ENCODE measurements at places on chromosomes 4 and X. TPM values are rescaled to one million over a fixed set of nuclear protein-coding genes. Genes with fewer than 3 reads are reported as not detected.

GRCh38 chrX:77275392-77275791 is 171.8 kb upstream of the FGF16 start:
- H3K4me3 ChIP-seq = no peak overlapping the region
- DNase-seq = no peak
- no peaks in the 10 kb centered on the region for H3K36me3 ChIP-seq
- no peak overlapping the region for H3K27ac ChIP-seq
- H3K4me1 ChIP-seq = no peaks in the 10 kb centered on the region

The MAB21L2 gene
- not detected for total RNA-seq

The PRDX4 gene
- total RNA-seq = 61.4 TPM

The SPATA4 gene
- not detected for total RNA-seq

GRCh38 chrX:130055103-130055502 is 55.2 kb downstream of the ELF4 start:
- peaks cover 10% of the 10 kb centered on the region for H3K36me3 ChIP-seq
- H3K27me3 ChIP-seq = no peaks in the 10 kb centered on the region
- DNase-seq = no peak
- H3K4me1 ChIP-seq = no peaks in the 10 kb centered on the region
- H3K27ac ChIP-seq = no peak overlapping the region

DNA sequence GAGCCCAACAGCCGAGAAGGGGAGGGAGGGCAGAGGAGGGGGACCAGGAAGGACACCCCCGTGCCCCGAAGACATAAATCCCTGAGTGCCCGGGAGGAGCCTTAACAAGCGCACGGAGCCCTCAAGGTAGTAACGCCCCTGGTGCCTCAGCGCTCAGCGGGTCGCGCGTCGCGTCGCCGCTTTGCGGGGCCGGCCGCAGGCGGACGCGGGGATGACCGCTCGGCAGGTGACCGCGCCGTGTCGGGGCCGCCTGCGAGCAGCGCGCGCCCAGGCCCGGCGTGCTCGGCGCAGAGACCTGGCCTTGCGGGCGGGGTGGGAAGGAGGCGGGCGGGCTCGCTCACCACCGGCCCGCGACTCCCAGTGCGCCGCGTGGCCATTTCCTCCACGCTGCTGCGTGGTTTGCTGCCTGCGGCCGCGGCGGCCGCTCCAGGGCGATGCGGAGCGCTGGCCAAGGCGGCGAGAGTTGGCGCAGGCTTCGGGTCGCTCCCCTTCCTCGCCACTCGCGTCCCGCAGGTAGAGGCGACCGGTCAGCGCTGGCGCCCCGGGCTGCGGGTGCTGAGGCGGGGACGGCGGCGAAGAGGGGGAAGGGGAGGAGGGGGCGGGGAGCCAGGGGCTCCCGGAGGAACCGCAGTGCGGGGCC is 632 bp downstream of the CCSER1 start:
- H3K27ac ChIP-seq = no peak overlapping the region
- H3K4me3 ChIP-seq = no peak overlapping the region
- no peaks in the 10 kb centered on the region for H3K4me1 ChIP-seq
- H3K36me3 ChIP-seq = no peaks in the 10 kb centered on the region

GRCh38 chrX:50705042-50705441 is 109.0 kb downstream of the SHROOM4 start:
- no peak overlapping the region for H3K4me3 ChIP-seq
- no peaks in the 10 kb centered on the region for H3K4me1 ChIP-seq
- H3K27me3 ChIP-seq = no peaks in the 10 kb centered on the region
- no peak for DNase-seq
- H3K36me3 ChIP-seq = no peaks in the 10 kb centered on the region

DNA sequence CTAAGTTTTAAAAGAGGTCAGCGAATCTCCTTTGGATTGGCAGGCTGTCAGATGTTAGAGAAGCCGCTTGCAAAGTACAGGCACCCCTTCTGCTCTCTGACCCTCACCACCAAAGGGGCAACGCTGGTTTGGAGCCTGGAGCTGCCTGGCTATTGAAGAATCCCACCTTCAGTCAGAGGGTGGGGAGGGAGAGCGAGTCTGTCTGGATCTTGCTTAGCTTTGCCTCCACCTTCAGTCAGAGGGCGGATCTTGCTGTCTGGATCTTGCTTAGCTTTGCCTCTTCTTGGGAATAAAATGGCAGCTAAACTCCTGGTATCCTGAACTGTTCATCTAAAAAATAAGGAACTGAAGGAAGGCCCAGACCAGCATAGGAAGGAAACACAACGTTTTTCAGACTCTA is 7.3 kb downstream of the CCDC110 start:
- no peak for DNase-seq
- H3K27me3 ChIP-seq = no peaks in the 10 kb centered on the region
- H3K36me3 ChIP-seq = no peaks in the 10 kb centered on the region
- H3K27ac ChIP-seq = no peak overlapping the region
- no peaks in the 10 kb centered on the region for H3K4me1 ChIP-seq

DNA sequence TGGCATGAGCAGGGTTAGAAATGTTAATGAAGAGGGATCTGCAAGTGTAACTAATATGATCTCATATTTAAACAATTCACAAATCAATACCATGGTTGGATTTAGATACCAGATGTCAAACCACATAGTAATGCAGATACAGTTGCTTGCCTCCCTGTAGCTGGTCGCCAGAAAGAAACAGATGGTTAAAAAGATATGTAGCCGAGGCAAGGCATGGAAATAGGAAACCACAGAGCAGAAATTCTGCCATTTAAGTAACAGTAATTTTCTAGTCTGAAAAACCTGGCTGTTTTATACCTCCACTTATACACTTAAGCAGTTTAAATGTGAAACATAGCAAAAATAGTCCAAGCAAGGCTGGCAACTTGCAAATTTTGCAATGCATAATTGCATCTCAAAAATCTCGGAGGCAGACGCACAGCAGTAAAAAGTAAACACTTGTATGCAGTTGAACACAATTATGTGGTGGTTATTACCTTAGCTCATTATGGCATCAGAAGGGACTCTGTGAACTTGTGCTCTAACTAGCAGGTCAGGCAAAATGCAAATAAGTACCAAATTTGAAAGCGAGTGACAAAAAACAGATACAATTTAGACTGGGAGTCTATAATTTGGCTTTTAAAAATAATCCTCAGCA is 126.8 kb downstream of the NAA11 start:
- H3K4me3 ChIP-seq = no peak overlapping the region
- no peak for DNase-seq
- no peaks in the 10 kb centered on the region for H3K4me1 ChIP-seq
- no peak overlapping the region for H3K27ac ChIP-seq
- no peaks in the 10 kb centered on the region for H3K27me3 ChIP-seq

DNA sequence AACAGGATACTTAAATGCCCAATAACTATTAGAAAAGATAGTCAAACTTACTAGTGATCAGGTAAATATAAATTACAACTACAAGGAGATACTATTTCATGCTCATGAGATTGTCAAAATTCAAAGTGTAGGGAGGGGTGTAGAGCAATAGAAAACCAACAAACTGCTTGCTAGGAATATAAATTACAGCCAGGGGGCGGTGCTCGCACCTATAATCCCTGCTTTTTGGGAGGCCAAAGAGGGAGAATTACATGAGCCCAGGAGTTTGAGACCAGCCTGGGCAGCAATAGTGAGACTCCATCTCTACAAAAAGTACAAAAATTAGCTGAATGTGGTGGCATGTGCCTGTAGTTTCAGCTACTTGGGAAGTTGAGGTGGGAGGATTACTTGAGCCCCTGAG is 556.5 kb upstream of the NR3C2 start:
- no peak overlapping the region for H3K27ac ChIP-seq
- no peak overlapping the region for H3K4me3 ChIP-seq
- H3K4me1 ChIP-seq = no peaks in the 10 kb centered on the region

The PRPS2 gene
- total RNA-seq = 81.8 TPM

The MAGEA4 gene
- not detected for total RNA-seq

GRCh38 chrX:72115380-72115779 is 16.3 kb downstream of the RTL5 start:
- H3K27me3 ChIP-seq = no peaks in the 10 kb centered on the region
- DNase-seq = no peak
- no peak overlapping the region for H3K27ac ChIP-seq
- no peaks in the 10 kb centered on the region for H3K4me1 ChIP-seq
- H3K4me3 ChIP-seq = no peak overlapping the region

DNA sequence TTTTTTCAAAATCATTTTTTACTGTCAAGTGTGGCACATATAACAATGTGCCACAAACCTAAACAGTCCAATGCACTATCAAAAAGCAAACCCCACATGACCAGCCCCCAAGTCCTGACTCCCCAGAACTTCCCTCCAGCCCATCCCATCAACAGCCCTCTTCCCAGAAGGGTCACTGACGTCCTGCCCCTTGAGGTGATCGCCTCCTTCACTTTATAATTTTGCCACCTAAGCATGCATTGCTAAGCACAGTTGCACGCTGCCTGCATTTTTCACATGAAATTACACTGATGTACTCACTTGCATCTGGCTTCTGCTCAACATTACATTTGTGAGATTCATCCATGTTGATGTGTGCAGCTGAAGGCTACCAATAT is 42.5 kb downstream of the HTRA3 start:
- H3K4me1 ChIP-seq = no peaks in the 10 kb centered on the region
- H3K4me3 ChIP-seq = no peak overlapping the region
- H3K27ac ChIP-seq = no peak overlapping the region
- no peak for DNase-seq

The DCLK2 gene
- total RNA-seq = not detected

GRCh38 chr4:52143815-52144214 is 92.7 kb downstream of the SPATA18 start:
- no peaks in the 10 kb centered on the region for H3K36me3 ChIP-seq
- no peaks in the 10 kb centered on the region for H3K27me3 ChIP-seq
- H3K27ac ChIP-seq = no peak overlapping the region
- H3K4me1 ChIP-seq = no peaks in the 10 kb centered on the region
- no peak overlapping the region for H3K4me3 ChIP-seq

DNA sequence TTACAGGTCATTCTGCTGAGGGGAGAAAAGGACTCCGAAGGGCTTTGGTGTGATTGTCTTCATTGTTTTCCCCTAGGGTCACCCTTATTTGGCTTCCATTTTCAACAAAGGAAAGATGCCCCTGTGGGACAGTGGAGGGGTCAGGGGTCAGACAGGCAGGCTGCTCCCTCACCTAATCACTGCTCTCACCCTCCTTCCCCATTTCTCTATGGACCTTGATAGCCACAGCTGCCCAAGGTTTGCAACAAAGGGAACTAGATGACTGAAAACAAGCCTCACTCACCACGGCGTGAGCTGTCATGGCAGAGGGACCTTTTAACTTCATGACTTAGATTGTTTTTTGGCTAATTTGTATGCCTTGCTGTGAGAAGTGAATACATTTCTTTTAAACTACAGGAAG is 40.7 kb downstream of the C4orf51 start:
- no peak overlapping the region for H3K4me3 ChIP-seq
- no peak for DNase-seq
- H3K36me3 ChIP-seq = no peaks in the 10 kb centered on the region
- no peaks in the 10 kb centered on the region for H3K4me1 ChIP-seq

DNA sequence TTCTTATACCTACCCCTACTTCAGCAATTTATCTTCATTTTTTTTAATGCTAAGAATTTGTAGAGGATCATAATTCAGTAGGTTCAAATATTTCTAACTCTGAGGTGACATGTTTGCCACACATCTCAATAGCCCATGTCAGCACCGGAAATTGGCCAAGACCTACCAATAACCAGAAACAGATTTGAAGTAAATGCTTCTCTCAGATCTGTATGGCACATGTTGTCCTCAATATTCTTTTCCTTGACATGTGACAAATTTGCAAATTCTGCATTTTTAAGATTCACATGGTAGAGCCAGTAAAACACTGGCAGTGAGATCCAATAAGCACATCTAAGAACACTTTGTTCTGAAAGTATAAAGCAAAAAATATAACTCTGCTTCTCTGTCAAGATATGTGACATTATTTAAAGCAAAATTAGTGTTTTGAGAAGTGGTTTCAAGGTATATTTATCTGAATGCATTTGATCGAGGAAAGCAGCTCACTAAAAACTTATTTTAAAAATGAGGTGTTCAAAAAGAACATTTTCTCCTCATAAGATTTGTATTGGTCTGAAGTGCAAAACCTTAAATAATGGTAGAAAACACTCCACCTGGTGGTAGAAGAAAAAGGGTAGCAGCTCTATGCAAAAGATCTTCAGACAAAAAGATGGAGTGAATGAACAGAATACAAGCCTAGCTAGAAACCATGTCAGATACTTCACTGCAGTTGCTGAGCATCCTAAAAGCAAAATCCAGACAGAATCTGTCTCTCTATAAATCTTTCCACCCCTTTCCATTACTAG is 513.8 kb upstream of the FAM241A start:
- no peak overlapping the region for H3K4me3 ChIP-seq
- no peaks in the 10 kb centered on the region for H3K4me1 ChIP-seq
- H3K27ac ChIP-seq = no peak overlapping the region

DNA sequence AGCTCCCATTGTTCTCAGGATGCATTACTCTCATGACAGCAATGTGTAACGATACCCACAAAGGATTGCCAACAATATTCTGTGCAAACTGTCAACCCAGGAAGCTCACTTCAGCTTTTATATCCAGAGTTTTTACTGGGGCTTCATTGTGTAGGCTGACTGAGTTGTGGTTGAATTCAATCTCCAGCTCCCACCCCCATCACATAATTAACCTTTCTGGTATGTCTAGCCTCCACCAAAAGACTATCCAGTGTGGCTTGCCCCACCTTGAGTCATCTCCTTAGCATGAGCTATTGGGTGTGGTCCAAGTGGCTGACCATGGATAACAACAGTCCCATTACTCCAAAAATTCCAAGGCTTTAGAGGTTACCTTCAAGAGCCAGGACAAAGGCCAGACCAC is 17.7 kb upstream of the TAB3 start:
- no peak for DNase-seq
- H3K27ac ChIP-seq = no peak overlapping the region
- H3K27me3 ChIP-seq = no peaks in the 10 kb centered on the region
- no peak overlapping the region for H3K4me3 ChIP-seq
- no peaks in the 10 kb centered on the region for H3K4me1 ChIP-seq

- no peaks in the 10 kb centered on the region for H3K4me1 ChIP-seq
- no peak for DNase-seq
- H3K27me3 ChIP-seq = no peaks in the 10 kb centered on the region
- no peaks in the 10 kb centered on the region for H3K36me3 ChIP-seq
- H3K27ac ChIP-seq = no peak overlapping the region
These were observed 86.8 kb upstream of the ETNPPL start for GRCh38 chr4:108849611-108850168.

The SLC38A5 gene
- 188 TPM for total RNA-seq

DNA sequence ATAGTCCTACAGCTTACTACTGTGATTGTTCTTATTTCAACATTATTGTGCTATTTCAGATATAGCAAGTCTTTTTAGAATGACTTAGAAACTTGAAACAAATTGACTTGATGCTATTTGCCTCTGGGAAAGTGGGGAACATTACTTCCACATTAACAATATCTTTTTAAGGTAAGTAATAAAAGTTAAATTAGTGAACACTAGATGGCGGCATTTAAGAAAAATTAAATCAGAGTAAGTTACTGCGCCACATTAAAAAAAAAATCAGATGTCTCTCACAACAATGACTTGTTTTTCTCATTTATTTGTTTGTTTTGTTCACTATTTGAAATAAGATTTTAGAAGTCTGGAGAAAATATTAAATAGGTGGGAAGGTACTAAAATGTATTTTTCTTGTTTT is 1026.9 kb upstream of the SLIT2 start:
- no peak overlapping the region for H3K27ac ChIP-seq
- H3K36me3 ChIP-seq = no peaks in the 10 kb centered on the region
- no peaks in the 10 kb centered on the region for H3K4me1 ChIP-seq

All from CD8-positive, alpha-beta memory T cell (primary cell).